ENCODE measurements at places on chromosomes 4 and X.

DNA sequence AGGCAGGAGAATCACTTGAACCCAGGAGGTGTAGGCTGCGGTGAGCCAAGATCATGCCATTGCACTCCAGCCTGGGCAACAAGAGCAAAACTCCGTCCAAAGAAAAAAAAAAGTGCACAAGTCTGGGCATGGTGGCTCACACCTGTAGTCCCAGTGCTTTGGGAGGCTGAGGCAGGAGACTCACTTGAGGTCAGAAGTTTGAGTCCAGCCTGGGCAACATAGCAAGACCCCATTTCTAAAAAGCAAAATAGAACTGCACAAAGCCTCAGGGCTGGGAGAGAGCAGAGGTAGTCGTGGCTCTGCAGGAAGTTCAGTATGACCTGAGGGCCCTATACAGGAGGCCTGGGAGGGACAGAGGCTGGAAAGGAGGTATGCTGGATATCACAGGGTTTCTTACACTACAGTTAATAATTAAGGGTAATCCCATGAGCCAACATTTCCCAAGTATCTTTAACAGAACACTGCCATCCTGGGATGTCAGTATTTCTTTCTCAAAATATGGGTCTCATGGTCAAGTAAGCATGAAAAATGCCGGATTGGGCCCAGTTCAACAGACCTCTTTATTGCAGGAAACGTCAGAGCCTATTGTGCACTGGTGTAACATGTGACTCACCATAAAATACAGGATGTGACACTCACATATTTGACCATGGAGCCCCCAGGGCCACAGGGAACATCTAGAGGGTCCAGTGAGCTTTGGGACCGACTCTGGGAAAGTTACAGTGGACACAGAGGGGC lies 37.8 kb downstream of the ACSL1 start:
- DNase-seq = peak; percentile 98

DNA sequence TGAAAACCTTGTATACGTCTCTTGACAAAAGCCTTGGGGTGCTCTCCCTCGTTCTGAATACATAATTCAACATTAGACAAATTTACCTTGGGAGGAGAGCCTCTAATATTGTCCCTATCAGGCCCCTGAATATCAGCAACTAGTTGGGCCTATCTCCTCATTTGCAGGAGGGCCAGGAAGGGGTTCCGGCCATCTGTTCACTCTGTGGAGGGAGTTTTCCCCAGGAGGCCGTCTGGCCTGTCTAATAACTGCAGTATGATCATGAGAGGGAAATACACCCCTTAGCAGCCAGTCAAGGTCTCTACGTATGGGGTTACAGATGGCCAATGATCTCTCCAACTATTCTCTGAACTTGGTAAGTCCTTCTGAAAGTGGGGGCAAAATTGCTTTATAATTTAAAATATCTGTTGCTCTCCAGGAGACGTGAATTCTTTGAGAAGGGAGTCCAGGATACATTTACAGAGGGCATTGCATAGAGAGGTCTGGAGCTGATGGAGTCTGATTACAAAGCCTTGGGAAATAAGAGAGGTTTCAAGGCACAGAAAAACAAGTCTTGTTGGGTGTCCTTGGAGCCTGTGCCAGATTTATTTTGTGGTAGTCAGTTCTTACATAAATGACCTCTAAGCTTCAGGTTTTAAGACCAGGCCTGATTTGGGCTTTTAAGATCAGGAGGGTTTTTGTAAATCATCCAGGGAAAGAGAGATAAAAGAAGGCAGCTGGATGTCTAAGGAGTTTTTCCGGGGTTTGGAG lies 48.2 kb upstream of the UXT start:
- no peak for DNase-seq

- DNase-seq = no peak
Measured at GRCh38 chr4:87354168-87355102, 31.8 kb upstream of the HSD17B13 start.

GRCh38 chr4:151099976-151100417 lies 569 bp downstream of the RPS3A start:
- peak; percentile 48 for DNase-seq

DNA sequence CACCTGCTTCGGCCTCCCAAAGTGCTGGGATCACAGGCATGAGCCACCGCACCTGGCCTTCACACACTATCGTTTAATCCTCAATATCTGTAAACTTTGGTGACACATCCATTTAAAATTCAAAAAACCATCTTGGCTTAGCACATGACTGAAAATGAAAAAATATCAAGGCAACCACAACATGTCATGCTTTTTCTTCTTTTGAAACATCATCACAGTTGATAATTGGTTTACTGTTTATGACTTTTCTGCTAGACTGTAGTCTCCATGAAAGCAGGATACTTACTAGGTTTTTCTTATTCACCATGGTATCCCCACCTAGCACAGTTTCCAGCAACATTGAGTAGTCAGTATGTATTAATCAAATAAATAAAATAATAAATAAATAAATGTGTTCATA lies 11.0 kb downstream of the GNRHR start:
- no peak for DNase-seq

DNA sequence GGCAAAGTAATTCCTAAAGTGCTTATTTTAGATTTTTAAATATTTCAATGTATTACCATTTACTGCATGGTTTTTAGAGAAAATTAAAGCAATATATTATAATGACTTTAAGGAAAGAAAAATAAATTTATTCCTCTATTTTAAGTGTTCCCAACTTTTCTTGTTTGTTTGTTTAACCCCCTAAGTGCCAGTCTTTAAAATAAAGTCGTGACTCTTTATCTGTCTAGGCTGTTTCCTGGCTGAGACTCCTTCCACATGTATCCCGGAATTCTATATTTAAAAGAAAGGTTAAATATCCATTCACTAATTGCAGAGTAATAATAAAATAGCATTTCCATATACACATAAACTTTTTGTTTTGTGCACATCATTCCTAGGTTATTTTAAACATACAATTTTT lies 71.2 kb downstream of the GAB1 start:
- no peak for DNase-seq

DNA sequence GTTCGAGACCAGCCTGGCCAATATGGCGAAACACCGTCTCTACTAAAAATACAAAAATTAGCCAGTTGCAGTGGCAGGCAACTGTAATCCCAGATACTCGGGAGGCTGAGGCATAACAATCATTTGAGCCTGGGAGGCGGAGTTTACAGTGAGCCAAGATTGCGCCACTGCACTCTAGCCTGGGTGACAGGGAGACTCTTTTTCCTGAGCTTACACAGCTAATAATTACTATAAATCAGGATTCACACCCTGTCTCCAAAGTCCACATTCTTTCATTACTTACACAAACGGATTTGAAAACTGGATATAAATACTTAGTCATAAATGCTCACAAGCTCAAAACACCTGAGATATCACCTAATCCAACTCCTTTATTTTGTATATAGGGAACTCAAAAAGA lies 151.6 kb downstream of the LRBA start:
- no peak for DNase-seq

GRCh38 chrX:15750611-15751154 lies 12.6 kb downstream of the CA5B start:
- DNase-seq = no peak

DNA sequence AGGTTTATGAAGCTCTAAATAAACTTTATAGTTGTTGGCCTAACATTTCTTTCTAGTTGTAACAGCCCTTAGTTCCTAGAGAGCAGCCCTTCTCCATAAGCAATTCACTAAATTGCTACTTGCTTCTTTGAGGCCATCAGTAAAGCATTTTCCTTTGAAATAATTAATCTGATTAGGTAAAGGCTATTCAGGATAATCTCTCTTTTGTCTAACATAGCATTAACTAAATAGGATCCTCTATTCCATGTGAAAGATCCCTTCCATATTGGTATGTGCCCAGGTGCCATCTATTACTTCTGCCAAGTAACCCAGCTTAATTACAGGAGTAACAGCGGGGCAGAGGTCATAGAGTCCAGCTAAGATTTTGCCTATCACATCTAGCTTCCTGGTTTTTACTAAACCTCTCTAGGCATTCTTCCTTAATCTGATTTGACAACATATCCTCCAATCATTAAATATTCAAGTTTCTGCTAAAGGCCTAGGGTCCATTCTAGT lies 1408.0 kb downstream of the PCDH18 start:
- DNase-seq = no peak

DNA sequence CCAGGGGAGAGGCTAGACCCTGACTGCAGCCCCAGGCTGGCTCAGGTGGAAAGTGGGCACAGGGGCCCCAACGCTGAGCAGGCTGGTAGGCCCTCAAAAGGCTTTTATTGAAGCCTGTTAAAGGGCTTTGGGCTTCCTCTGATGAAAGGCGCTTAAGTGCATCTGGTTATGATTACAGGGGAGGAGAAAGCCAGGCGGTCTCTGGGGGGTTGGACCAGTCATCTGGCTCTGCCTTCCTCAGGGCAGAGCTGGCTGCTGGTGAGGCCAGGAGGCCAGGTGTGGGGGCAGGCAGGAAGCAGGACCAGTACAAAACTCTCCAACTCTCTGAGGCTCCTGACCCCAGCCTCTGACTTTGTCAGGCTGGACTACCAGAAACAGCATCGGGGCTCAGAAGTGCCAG lies 68.8 kb upstream of the BCOR start:
- DNase-seq = no peak

DNA sequence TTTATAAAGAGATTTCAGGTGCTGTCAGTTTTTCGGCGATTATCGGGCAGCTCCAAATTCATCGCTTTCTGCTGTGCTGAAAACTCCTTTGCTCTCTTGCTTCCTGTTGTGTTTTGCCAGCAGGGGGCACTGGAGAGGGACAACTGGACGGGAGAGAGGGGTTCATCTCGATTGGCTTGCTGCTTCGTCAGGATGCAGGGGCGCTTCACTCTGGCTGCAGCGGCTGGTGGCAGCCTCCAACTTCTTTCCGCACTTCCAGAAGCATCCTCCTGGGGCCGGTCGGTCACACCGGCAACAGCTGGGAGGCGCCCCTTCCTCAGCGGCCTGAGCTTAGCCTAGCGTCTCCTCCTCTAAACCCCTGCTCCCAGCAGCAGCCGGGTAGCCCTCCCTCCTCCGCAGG lies 29.5 kb downstream of the MSL3 start:
- peak; percentile 10 for DNase-seq

DNA sequence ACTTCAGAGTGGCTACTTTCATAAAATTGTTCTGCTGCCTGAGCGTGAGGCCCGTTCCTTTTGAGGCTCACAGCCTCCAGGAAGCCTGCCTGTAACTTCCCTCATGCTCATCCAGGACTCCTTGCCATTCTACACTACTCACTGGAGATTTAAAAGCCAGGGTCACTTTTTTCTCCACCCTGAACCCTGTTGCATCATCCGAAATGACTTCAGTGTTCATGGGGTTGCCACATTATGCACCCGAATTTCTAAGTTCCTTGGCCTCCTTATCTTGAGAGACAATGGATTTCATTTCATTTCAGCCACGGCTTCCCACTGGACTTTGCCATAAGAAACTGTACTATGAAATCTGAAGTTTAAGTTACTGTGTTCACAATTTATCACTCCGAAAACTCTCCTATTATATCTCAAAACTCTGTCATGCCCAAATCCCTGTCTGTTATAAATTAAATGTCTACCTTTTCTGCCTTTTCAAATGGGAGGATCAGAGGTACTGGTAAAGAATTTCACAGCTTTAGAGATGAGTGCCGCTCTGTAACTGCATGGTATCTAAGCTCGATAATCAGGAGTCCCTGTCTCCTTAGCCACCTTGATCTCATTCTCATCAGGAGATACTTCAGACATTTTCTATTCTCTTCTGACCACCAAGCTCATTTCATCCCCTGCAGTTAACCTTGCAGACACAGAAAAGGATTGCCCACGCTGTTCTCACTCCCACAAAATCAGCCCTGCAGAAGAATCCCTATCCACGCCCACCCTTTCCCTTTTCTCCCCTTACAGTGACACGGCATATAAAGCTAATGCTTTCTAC lies 59.9 kb downstream of the TRIML1 start:
- DNase-seq = no peak

DNA sequence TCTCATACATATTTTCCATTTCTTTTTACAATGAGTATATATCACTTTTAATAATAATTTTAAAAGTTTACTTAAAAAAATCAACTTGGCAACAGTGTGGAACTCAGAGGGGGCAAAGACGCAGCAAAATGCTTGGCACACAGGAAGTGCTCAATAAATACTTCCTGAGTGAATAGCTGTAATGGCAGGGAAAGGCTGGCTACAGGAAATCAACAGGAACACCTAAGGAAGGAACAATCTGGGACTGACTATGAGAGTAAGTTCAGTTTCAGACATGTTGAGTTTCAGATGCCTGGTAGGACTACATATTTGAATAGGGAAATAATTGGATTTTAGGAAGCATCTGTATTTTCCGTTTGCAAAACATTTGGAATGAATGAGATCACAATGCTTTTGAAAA lies 137.6 kb downstream of the SCLT1 start:
- DNase-seq = no peak

GRCh38 chr4:148951346-148951745 lies 509.1 kb upstream of the NR3C2 start:
- DNase-seq = no peak

- DNase-seq = no peak
Measured at GRCh38 chr4:60989141-60989540, 211.0 kb upstream of the ADGRL3 start.

GRCh38 chr4:157115613-157116335 lies 39.8 kb downstream of the GLRB start:
- DNase-seq = peak; percentile 86

DNA sequence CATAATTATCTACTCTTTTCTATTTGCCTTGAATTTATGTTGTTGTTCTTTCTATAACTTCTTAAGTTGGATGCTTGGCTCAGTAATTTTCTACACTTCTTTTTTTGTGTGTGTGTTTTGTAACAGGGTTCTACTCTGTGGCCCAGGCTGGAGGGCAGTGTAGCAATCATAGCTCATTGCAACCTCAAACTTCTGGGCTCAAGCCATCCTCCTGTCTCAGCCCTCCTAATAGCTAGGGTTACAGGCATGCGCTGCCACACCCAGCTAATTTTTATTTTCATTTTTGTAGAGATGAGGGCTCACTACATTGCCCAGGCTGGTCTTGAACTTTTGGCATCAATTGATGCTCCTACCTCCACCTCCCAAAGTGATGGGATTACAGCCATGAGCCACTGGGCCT lies 20.7 kb upstream of the UCHL1 start:
- no peak for DNase-seq

DNA sequence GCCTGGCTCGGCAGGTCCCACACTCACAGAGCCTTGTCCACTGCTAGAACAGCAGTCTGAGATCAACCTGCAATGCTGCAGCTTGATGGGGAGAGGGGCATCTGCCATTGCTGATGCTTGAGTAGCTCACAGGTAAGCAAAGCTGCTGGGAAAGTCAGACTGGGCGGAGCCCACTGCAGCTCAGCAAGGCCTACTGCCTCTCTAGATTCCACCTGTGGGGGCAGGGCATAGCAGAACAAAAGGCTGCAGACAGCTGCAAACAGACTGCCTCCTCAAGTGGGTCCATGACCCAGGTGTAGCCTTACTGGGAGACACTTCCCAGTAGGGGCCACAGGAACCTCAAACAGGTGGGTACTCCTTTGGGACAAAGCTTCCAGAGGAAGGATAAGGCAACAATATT lies 110.6 kb upstream of the ADAMTS3 start:
- no peak for DNase-seq

- no peak for DNase-seq
Measured at GRCh38 chr4:34105311-34105710, 2139.0 kb downstream of the ARAP2 start.

GRCh38 chrX:29071525-29072320 lies 484.5 kb downstream of the IL1RAPL1 start:
- DNase-seq = no peak

- no peak for DNase-seq
Measured at GRCh38 chr4:182765987-182766856, 151.0 kb downstream of the DCTD start.

All from kidney glomerular epithelial cell (primary cell).